ENCODE measurements at places on chromosomes 4 and X. TPM values are rescaled to one million over a fixed set of nuclear protein-coding genes. Genes with fewer than 3 reads are reported as not detected.
A peak's percentile ranks its signal among the peaks of the same experiment; 100 is the strongest.

GRCh38 chr4:160265014-160265413 lies 1162.1 kb downstream of the RAPGEF2 start:
- DNase-seq: no peak

The XG gene
- 0.32 TPM for total RNA-seq

The RBMX gene
- 239 TPM for total RNA-seq

GRCh38 chr4:16569790-16570189 lies 328.7 kb downstream of the LDB2 start:
- DNase-seq: no peak

DNA sequence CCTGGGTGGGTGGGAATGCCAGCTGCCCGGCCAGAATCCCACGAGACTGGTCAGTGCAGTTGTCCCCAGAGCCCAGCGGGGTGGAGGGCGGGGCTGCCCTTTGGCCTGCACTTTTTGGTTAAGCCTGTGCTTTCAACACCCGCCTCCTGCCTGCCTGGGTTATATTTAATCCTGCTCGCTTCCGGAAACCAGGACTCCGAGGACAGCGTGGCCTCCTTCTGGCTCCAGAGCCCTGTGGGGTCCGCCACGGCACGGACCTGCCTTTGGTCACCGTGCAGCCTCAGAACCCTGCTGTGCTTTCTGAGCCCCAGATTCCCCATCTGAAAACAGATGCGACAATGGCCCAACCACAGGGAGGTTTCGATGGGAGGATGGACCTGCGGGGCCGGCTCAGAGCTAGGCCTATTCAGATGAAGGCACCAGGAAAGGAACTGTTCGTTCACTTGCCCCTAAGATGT lies 29.4 kb upstream of the KIAA0232 start:
- no peak for DNase-seq

- DNase-seq: no peak
These were observed 95.9 kb upstream of the DUSP21 start for GRCh38 chrX:44747969-44748368.

GRCh38 chr4:136939781-136940180 lies 592.5 kb downstream of the PCDH18 start:
- no peak for DNase-seq

GRCh38 chr4:6586715-6587325 lies 11.8 kb downstream of the MAN2B2 start:
- no peak for DNase-seq

GRCh38 chr4:6086846-6087245 lies 68.6 kb upstream of the C4orf50 start:
- no peak for DNase-seq

GRCh38 chrX:30981968-30982367 lies 89.9 kb downstream of the FTHL17 start:
- no peak for DNase-seq

GRCh38 chrX:2694914-2695267 lies 3.8 kb downstream of the CD99 start:
- DNase-seq: no peak

GRCh38 chr4:18572481-18572880 lies 550.9 kb upstream of the LCORL start:
- no peak for DNase-seq

The PCDH18 gene
- total RNA-seq: not detected

DNA sequence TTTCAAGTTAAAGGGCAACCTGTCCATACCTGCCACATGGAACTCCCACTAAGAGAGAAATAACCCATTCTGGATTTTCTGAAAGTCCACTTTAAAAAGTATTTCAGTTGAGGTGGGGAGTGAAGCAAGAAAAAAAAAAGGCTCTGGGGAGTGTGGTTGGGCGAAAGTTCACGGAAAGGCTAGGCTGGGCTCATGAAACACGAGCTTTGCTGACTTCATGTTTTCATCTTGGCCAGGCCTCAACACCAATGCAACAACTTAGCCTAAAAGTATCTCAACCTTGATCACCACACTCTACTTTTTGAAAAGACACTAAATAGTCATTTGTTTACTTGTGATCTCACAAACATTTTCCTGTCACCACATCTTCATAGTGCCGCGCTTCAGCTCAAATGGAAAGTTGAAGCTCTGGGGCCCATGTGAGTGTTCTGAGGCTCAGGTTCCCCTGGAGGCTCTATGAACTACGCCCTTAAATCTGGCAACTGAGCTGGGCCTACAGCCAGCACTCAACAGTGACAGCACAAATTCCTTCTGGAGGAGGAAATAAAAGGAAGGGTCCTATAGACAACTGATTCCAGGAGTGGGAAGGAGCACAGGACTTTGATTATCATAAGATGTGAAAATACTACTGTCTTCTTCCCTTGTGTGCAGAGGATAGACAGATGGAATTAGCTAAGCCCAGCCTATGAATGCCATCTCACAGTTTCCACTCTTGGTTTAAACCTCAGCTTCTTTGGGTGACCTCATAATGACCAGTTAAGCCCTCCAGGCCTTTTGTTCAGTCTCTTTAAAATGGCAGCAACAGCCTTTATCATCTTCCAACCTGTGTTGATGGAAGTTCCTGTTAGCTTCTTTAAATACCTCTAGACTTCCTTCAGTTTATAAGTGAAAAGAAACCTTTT lies 5.1 kb downstream of the CD40LG start:
- DNase-seq: no peak

DNA sequence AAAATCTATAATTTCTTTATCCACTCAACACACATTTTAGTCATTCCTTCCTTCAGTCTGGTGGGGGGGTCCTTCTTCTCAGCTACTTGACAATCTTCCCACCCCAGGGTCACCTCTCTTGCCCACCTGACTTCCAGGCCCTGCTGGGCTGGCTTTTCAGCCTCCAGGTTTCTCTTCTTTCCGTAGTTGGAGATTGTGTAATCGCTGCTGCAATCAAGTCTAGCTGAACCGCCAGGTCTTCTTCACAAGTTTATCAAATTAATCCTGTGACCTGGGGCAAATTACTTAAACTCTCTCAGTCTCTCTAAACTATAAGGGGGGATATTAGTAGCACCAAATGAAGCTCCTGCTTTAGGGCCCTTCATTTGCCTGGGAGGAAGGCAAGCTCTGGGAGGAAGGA lies 102.9 kb upstream of the TNIP3 start:
- DNase-seq: no peak

- no peak for DNase-seq
These were observed 33.2 kb downstream of the PPP2R2C start for GRCh38 chr4:6439120-6439762.

GRCh38 chr4:2085496-2085901 lies 26.4 kb downstream of the NAT8L start:
- DNase-seq: no peak

GRCh38 chrX:133056341-133056740 lies 40.6 kb downstream of the USP26 start:
- no peak for DNase-seq

The KCNE5 gene
- not detected for total RNA-seq

The FREM3 gene
- not detected for total RNA-seq

The ADGRG4 gene
- not detected for total RNA-seq

GRCh38 chr4:145935253-145936141 lies 3.1 kb downstream of the ZNF827 start:
- no peak for DNase-seq

The TKTL1 gene
- total RNA-seq: 0.32 TPM

GRCh38 chrX:112696481-112696880 lies 16.7 kb upstream of the LHFPL1 start:
- no peak for DNase-seq

GRCh38 chr4:94534401-94535312 lies 82.9 kb downstream of the PDLIM5 start:
- no peak for DNase-seq

DNA sequence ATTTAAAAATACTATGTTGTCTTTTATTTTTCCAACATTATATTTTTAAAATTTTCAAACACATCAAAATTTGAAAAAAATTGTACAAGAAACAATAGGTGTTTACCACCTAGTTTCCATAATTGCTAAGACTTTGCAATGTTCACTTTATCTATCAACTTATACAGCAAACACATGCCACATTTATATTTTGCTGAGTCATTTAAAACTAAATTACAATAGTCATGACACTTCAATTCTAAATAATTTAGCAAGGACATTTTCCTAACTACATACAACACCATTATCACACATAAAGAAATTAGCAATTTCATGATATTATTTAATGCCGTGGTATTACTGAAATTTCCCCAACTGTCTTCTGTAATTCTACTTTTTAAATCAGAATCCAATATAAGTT lies 600.4 kb upstream of the CPXCR1 start:
- DNase-seq: no peak

The LUZP4 gene
- not detected for total RNA-seq

The EGFL6 gene
- not detected for total RNA-seq

- DNase-seq: no peak
These were observed 13.7 kb downstream of the PFKFB1 start for GRCh38 chrX:54980334-54980733.

GRCh38 chr4:24613502-24613901 lies 29.1 kb upstream of the DHX15 start:
- DNase-seq: no peak

The GUCY1A1 gene
- total RNA-seq: not detected

- no peak for DNase-seq
These were observed 20.5 kb upstream of the TMEM192 start for GRCh38 chr4:165133150-165133549.

GRCh38 chrX:48598614-48599013 lies 1.3 kb downstream of the WDR13 start:
- DNase-seq: no peak

The TMEM156 gene
- 19.3 TPM for total RNA-seq

DNA sequence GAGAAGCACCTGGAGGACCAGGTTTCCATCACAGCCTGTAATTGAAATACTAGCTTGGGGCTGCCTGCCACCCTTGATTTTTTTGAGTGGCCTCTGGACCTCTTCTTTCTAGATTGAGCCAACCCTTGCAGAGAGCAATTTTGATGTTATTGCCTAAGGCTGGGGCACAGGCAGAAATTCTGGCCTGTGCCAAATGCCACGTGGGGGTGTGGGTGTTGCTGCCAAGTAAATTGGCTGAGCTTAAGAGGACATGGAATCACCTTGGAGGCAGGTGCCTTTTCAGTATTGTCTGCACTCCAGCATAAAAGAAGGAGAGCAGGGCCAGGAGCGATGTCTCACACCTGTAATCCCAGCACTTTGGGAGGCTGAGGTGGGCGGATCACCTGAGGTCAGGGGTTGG lies 286.1 kb upstream of the PRPS2 start:
- DNase-seq: no peak

- no peak for DNase-seq
These were observed 21.7 kb upstream of the GEMIN8 start for GRCh38 chrX:14051416-14051815.

DNA sequence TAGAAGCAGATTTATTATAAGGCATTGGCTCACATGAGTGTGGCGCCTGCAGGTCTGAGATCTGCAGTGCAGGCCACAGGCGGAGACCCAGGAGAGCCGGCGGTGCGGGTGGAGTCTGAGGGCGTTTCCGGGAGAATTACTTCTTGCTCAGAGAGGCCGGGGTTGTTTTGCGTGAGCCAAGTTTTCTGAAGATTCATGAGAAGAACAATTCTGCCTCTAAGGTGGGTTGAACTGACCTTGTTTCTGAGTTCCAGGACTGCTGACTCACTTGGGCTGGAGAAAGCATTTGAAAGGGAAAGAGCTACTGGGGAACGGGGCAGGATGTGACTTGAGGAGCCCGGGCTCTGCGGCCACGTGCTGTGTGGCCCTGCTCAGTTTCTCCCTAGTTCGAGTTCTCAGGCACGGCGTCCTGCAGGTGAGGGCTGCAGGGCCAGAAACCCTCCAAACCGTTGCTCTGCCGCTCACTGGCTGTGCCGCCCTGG lies 36.7 kb upstream of the SORCS2 start:
- DNase-seq: no peak

GRCh38 chr4:26346203-26346620 lies 25.4 kb downstream of the RBPJ start:
- peak; percentile 46 for DNase-seq

GRCh38 chr4:119477412-119478053 lies 151.1 kb downstream of the PDE5A start:
- no peak for DNase-seq

The DOCK11 gene
- 112 TPM for total RNA-seq

The RHOXF1 gene
- total RNA-seq: 1.7 TPM

DNA sequence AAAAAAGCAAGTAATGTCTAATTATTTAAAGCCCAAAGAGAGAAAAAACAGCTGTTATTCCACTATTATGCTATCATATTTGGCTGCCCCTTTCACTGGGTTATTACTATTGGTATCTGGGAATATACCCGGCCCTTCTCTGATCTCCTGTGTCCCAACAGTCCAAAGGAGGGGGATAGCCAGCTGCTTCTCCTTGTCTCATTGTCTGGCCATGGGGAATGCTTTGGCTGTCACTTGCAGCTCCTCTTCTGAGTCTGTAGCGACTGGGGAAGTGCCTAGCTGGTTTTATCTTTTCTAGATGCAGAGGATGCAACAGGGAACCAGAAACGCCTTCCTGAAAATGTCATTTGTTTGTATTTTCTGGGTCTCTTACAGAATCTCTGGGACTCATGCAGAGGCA lies 33.9 kb downstream of the MGARP start:
- no peak for DNase-seq

The SLC25A4 gene
- 7.2 TPM for total RNA-seq

The ODAM gene
- total RNA-seq: not detected

DNA sequence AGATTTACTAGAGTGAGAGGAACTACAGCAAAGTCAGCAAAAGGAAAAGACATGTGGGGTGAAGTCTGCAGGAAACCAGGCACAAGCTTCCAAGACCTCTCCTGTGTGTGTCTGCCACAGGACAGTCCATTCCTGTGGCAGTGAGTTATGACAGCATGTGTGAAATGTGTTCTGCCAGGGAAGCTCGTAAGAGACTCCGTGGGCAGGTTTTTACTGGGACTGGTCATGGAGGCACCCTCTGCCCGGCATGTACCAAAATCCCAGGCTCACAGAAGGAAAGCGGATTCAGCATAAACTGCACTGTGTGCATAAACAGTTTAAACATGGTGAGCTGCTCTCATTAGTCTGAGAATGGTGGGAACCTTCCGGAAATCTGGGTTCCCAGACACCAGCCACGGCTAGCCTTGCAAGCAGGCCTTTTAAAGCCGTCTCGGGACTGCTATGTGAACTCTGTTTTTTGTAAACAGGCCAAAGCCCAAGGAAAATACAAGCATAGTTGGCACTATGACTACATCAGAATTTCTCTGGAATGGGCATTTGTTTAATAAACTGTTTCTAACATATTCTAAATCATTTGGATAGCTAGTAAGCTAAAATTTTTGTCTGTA lies 288.5 kb downstream of the TENM3 start:
- no peak for DNase-seq
